Tongue (tissue), 3 donors: ENCODE measurements at places on chromosomes 2 and 18. TPM values are rescaled to one million over a fixed set of nuclear protein-coding genes. Genes with fewer than 3 reads are reported as not detected.

The CHPF gene
- 121 TPM for total RNA-seq

The RND3 gene
- total RNA-seq: 63.7 TPM

The ERICH2 gene
- 1.6 TPM for total RNA-seq

The RGPD3 gene
- total RNA-seq: 1.1 TPM

The FOXD4L1 gene
- not detected for total RNA-seq

The COLEC12 gene
- 60.4 TPM for total RNA-seq

The KIF1A gene
- 8.9 TPM for total RNA-seq

The DCDC2C gene
- total RNA-seq: not detected

The OSBPL6 gene
- total RNA-seq: 12.0 TPM

The FAM110C gene
- 3.7 TPM for total RNA-seq

The ITGB6 gene
- total RNA-seq: 61.3 TPM

The XRCC5 gene
- 210 TPM for total RNA-seq

The CCDC74B gene
- total RNA-seq: 1.0 TPM

The TRAPPC8 gene
- 57.1 TPM for total RNA-seq

The HOXD10 gene
- total RNA-seq: 0.62 TPM

The CLEC4F gene
- total RNA-seq: not detected

The LRRC30 gene
- 2.7 TPM for total RNA-seq

The CRYGD gene
- total RNA-seq: not detected

The MAPK4 gene
- total RNA-seq: 5.2 TPM

GRCh38 chr18:70031221-70031620, 83.5 kb upstream of the CD226 start:
- no peak for DNase-seq

DNA sequence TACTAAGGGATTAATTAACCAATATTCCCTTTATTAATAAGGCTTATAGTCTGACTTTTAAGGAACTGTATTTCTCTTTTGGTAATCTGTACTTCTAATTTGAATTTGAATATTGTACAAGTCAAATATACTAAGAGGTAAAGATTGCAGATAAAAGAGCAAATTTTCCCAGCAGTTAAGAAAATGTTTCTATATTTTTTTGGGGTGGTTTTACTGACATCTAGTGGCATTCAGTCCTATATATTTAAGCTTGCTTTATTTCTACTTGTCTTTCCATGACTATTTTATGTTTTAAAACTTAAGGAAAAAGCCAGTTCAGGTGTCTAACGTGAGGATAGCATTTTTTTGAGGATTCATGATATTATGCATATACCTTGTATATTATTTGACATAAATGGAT, 41.6 kb downstream of the TDRD15 start:
- DNase-seq: peak; percentile 10

DNA sequence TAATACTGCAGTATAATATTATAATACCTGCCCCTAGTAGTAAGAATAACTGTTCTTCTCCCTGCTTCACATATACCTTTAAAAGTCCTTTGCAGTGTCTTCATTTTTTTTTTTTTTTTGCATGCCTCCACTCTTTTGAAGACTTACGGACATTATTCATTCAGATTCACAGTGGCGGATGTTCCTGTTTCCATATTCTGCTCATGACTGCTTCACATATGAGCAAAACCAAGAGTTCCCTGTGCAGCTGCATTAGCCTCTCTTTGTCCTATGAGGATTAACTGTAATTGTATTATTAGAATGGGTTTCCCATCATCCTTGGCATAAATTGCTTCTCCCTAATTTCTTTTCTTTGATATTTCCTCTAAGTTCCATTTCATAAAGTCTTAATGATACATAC, 12.8 kb downstream of the IL18RAP start:
- no peak for DNase-seq

GRCh38 chr2:19786408-19787058, 115.2 kb downstream of the TTC32 start:
- DNase-seq: no peak

GRCh38 chr2:236229186-236229585, 35.0 kb downstream of the ASB18 start:
- no peak for DNase-seq

GRCh38 chr2:96113367-96113677, 3.0 kb downstream of the ADRA2B start:
- no peak for DNase-seq

GRCh38 chr2:176612736-176613135, 343.5 kb downstream of the MTX2 start:
- no peak for DNase-seq

GRCh38 chr2:166487171-166487570, 6.9 kb downstream of the SCN7A start:
- peak; percentile 60 for DNase-seq

GRCh38 chr2:88885275-88885674, 193.8 kb downstream of the RPIA start:
- DNase-seq: no peak

DNA sequence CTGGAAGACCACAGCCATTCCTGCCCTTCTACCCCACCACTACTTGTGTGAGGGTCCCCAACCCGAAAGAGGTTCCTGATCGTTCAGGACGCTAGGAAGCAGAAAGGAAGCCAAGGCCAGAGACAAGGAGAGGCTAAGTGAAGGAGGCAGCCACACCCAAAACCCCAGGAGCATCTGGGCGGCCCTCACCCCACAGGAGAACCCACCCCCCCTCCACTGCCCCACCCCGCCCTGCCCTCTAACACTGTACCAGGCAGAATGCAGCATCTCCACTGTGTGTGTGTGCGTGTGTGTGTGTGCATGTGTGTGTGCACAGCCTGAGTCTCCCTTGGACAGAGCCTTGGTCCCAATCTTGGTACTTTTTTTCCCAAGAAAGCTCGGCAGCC, 207.5 kb upstream of the HAAO start:
- DNase-seq: no peak

- no peak for DNase-seq
These were observed 31.1 kb downstream of the ONECUT2 start for GRCh38 chr18:57466307-57466706.

GRCh38 chr2:143355870-143356269, 226.7 kb downstream of the ARHGAP15 start:
- no peak for DNase-seq

GRCh38 chr2:43460611-43461365, 135.1 kb downstream of the THADA start:
- no peak for DNase-seq

GRCh38 chr2:42935692-42936671, 143.6 kb upstream of the HAAO start:
- DNase-seq: no peak

- DNase-seq: no peak
These were observed 15.0 kb downstream of the SLC3A1 start for GRCh38 chr2:44290261-44290660.

- DNase-seq: no peak
These were observed 341.2 kb downstream of the PIK3C3 start for GRCh38 chr18:42296192-42296591.

GRCh38 chr2:133774654-133775015, 206.4 kb upstream of the NCKAP5 start:
- DNase-seq: peak; percentile 74

- DNase-seq: no peak
These were observed 38.9 kb downstream of the SYT4 start for GRCh38 chr18:43238429-43238828.

DNA sequence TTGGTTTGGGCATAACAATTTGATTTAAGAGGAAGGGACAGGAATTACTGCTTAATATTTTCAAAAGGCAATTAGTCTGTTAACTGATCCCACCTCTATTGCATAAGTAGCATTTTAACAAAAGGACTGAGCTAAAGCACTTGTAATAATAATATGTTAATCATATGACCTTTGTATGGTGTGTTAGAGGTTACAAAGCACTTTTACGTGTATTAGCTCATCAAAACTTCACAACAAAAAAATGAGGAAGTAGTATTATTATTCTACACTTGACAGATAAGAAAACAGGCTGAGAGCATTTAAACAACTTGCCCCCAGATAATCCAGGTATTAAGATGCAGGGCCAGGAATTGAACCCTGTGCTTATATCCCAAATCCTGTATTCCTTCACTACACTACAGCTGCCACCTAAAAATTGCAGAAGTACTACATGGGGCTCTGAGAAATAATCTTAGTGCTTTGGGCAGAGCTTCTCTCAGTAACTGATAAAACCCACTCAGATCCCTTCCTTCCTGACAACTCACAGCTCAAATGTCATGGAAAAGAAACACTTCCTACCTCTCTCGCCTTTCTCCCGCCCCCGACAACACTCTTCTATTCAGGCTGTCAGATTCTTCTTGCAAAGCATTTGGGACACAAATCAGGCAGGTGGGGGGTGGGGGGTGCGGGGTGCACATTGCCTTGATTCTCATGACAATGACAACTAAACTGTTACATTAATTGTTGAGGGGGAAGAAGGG, 20.7 kb upstream of the KCTD1 start:
- DNase-seq: no peak

DNA sequence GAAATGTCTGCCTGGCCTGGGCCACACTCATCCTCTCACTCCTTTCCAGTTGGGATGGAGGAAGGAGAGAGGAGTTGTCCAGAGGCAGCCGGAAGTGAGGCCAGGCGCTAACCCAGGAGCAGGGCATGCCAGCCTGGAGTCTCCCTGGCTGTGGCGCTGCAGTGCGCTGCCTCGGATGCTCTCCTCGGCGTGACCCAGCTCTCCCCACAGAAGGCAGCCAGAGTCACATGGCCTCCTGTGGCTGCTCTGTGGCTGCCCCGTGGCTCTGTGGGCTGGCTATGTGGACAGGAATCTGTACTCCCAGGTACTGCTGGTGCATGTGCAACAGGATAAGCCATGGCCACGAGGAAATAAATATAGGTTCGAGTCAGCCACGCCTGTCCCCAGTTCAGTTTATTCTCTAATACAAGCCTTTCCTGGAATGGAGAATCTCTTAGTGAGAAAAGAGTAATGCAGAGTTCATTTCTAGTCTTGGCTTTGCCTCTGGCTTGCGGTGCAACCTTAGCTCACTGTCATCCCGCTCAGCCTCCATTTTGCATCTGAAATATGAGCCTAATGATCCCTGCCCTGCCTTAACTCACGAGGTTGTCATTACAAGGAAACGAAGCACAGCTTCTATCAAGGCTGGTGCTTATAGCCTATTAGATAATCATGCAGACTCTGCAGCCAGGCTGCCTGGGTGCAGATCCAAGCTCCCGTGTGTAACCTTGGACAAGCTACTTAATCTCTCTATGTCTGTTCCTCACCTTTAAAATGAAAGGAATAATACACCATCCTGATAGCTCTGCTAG, 106.3 kb downstream of the ANTXR1 start:
- DNase-seq: no peak

DNA sequence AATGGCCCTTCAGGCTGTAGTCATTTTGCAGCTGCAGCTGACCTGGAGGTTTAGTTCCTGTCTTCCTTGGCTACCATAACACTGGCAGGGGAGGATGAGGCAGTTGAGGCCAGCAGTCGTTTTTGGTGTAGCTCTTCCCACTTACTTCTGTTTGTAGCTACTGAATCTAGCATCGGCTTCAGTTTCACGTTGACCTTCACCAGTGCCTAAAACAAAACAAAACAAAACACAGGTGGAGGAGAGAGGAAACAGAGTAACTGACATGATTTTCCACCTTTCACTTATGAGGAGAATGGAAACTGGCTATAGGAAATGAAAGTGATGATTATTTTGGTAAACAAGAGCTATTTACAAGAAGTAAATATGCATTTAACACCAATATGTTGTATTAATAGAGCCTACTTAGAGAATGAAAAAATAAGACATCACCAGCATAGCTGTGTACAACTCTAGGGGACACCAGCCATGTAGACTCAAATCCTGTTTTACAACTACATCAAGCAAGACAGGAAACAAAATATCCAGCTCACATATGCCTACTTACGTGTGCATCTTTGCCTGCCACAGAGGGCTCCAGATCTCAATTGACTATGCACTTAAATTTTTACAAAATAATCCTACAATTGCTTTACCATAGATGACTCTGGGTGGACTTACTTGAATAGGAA, 236.9 kb downstream of the AGPS start:
- no peak for DNase-seq

- DNase-seq: peak; percentile 84
These were observed 7.2 kb upstream of the PROC start for GRCh38 chr2:127410871-127411652.

GRCh38 chr2:20934236-20934635, 109.6 kb downstream of the APOB start:
- peak; percentile 24 for DNase-seq

- no peak for DNase-seq
These were observed 99.7 kb upstream of the REG3A start for GRCh38 chr2:79259296-79259695.

- no peak for DNase-seq
These were observed 263.5 kb upstream of the PXDN start for GRCh38 chr2:2007551-2008501.

DNA sequence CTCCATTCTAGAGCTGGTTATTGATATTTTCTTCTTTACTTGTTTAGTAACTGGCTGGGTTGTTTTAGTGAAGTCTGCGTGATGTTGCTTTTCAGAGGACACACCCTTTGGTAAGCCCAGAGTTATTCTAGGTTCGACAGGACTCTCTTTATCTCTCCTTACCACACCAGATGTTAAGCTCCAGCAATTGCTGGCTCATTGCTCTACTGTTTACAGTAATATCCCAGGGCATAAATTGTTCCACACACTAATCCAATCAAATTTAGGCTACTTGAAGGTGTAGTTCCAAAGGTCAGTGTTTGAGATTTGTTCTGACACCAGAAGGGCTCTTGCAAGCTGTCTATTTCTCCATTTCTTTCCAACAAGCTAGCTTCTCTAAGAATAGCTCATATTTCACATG, 506.6 kb downstream of the NR4A2 start:
- DNase-seq: no peak
